ENCODE measurements at places on chromosomes 6 and 20. TPM values are rescaled to one million over a fixed set of nuclear protein-coding genes. Genes with fewer than 3 reads are reported as not detected.

DNA sequence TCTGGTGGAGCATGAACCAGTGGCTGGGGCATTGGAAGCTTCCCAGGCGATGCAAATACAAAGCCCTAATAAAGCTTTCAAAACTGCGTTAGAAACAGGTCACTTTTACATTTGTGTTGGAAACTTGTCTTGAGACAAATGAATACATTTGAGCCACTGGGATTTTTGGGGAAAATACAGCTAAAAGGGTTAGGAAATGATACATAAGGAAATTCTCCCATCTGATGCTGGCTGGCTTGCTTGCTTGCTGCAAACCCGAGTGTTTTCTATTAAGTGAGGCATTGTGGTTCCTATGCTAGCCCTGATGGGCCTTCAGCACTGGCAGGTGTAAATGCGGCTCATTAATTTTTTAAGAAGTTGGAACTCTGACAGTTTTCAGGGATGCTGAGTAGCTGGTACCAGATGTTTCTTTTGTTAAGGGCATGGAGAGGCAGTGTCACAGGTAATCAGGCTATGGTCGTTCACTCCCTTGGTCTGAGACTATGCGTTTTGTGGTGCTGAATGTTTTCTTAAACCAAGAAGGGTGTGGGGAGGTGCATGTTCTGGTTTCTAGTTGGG is 35.2 kb downstream of the RREB1 start:
- H3K4me3 ChIP-seq, result no peak overlapping the region
- peaks cover 2% of the 10 kb centered on the region for H3K36me3 ChIP-seq
- H3K27me3 ChIP-seq, result no peaks in the 10 kb centered on the region
- no peak overlapping the region for H3K27ac ChIP-seq
- peaks cover 71% of the 10 kb centered on the region for H3K4me1 ChIP-seq

DNA sequence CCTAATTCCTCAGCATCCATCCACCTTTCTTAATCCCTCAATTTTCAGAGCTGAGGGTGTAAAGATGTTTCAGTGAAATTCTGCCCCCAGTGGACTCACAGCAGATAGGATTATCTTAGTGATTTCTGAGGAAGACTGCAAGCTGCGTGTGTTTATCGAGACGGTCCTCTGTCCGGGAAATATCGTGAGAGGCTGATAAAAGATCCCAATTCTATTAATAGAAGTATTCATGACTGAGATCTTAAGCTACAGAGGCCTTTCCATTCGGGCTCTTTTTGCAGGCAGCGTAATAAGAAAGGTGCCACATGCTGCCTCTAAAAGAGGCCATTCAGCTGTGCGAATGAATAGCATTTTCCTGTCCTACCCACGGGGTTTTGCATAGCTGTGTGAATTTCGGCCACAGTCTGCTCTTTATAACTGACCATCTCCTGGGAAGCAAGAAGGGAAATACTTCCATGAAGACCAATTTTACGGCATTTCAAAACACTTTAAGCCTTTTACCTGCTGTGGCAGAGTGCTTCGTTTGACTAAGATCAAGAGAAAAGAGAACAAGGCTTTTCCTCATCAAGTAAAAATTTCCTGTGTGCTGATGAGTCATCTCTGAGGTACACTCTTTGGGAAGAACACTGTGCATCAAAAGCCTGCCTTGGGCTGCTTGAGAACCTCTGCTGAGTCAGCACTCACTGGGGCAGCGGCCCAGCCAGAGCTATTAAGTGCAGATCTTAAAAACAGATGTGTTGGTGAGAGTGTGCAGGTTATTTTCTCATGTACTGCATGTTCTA is 208.8 kb downstream of the ARHGAP18 start:
- no peak for DNase-seq
- H3K36me3 ChIP-seq, result no peaks in the 10 kb centered on the region

NNAT gene
- total RNA-seq, result 0.32 TPM

DNA sequence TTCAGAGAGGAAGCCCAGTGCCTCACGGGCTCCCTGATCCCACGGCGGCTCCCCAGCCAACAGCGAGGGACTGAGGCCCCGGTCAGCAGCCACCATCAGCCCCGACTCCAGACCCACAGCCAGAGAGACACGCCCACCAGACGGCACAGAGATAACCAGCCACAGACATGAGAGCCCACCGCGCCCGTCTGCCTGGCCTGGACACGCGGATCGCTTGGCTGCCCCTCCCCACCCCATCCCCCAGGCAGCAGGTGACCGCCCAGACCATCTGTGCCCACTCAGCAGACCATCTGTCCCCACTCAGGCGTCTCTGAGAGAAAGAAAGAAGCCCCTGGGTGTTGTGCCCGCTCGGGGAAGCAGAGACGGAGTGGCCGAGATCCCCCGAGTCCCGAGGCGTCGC is 55.5 kb upstream of the CHRNA4 start:
- H3K4me3 ChIP-seq, result no peak overlapping the region
- H3K27me3 ChIP-seq, result no peaks in the 10 kb centered on the region
- no peak overlapping the region for H3K27ac ChIP-seq
- DNase-seq, result no peak
- no peaks in the 10 kb centered on the region for H3K36me3 ChIP-seq

FAM162B gene
- total RNA-seq, result not detected

CLPSL2 gene
- total RNA-seq, result not detected

TMEM181 gene
- 15.2 TPM for total RNA-seq

- no peak overlapping the region for H3K27ac ChIP-seq
- no peak overlapping the region for H3K4me3 ChIP-seq
- H3K27me3 ChIP-seq, result no peaks in the 10 kb centered on the region
- H3K36me3 ChIP-seq, result no peaks in the 10 kb centered on the region
- no peak for DNase-seq
Observed at GRCh38 chr6:23505026-23505425, 621.0 kb upstream of the NRSN1 start.

GRCh38 chr20:32033316-32033715 is 18.7 kb upstream of the HCK start:
- H3K36me3 ChIP-seq, result no peaks in the 10 kb centered on the region
- H3K4me3 ChIP-seq, result no peak overlapping the region
- DNase-seq, result no peak
- H3K27ac ChIP-seq, result no peak overlapping the region
- peaks cover 2% of the 10 kb centered on the region for H3K4me1 ChIP-seq
- H3K27me3 ChIP-seq, result peaks cover 42% of the 10 kb centered on the region

DUSP15 gene
- total RNA-seq, result not detected

GRCh38 chr6:37956711-37957275 is 137.3 kb downstream of the ZFAND3 start:
- no peak for DNase-seq
- H3K27me3 ChIP-seq, result no peaks in the 10 kb centered on the region
- peaks cover 15% of the 10 kb centered on the region for H3K4me1 ChIP-seq
- no peak overlapping the region for H3K27ac ChIP-seq
- H3K36me3 ChIP-seq, result peaks cover 3% of the 10 kb centered on the region
- no peak overlapping the region for H3K4me3 ChIP-seq

DNA sequence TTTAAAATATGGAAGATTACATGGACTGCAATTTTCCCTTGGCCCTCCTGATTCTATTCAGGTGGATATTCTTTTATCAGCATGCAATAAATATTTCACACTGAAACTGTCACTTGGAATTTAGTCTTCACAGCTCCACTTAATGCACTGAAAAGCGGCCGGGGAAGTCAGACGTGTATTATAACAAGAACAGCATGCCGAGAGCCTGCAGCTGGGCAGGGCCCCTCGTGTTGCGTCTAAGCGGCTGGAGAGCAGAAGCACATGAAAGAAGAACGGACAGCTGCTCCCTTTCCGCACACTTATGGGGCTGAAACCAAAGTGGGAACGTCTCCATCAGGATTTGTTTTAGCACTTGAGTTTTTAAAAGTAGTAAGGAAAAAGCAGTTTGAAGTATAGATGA is 57.2 kb downstream of the LYRM4 start:
- no peak for DNase-seq
- no peak overlapping the region for H3K27ac ChIP-seq
- no peaks in the 10 kb centered on the region for H3K27me3 ChIP-seq
- H3K36me3 ChIP-seq, result no peaks in the 10 kb centered on the region
- no peak overlapping the region for H3K4me3 ChIP-seq

ELOVL4 gene
- total RNA-seq, result 0.74 TPM

DNA sequence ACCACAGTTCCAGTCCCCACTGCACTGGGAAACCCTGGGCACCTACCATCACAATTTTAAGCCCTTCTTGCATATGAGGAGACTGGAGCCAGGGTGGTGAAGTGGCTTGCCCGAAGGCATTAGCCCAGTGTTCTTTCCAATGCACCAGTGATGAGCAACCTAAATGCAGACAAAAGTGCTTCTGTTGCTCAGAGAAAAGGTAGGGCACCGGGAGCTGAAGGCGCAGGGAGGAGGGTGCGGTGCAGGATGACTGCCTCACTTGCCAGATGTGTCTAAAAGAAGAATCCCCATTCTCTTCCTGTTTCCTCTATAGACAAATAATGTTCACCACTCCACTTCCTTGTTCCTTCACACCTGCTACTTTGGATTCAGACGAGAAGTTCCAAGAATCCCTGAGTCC is 86.5 kb downstream of the QRSL1 start:
- H3K4me3 ChIP-seq, result no peak overlapping the region
- no peak overlapping the region for H3K27ac ChIP-seq
- H3K27me3 ChIP-seq, result peaks cover 11% of the 10 kb centered on the region
- H3K4me1 ChIP-seq, result no peaks in the 10 kb centered on the region
- H3K36me3 ChIP-seq, result no peaks in the 10 kb centered on the region
- DNase-seq, result no peak

- H3K27me3 ChIP-seq, result peaks cover 5% of the 10 kb centered on the region
- no peak overlapping the region for H3K4me3 ChIP-seq
- no peaks in the 10 kb centered on the region for H3K36me3 ChIP-seq
Observed at GRCh38 chr6:109202409-109203264, 107.3 kb downstream of the CEP57L1 start.

MYB gene
- total RNA-seq, result 7.5 TPM

- no peaks in the 10 kb centered on the region for H3K4me1 ChIP-seq
- H3K27me3 ChIP-seq, result no peaks in the 10 kb centered on the region
- no peak overlapping the region for H3K4me3 ChIP-seq
Observed at GRCh38 chr6:71602385-71603007, 283.9 kb upstream of the RIMS1 start.

DNA sequence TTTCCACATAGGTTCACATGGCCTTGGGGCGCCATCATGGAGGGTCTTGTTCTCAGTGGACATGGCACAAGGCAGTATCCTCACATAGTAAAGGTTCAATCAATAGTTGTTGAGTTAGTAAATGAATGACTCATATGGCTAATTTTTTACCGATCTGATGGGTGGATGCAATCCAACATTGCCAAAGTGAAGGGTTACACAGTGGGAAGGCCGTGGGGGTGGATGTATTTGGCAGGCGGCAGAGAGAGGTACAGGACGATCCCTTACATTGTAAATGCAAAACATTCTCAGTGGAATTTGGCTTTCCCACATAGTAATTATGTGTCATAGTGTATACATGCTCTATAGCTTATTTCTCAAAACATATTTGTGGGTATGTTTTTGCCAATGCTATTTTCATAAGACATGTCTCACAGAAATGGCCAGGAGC is 21.0 kb upstream of the PDE7B start:
- no peak overlapping the region for H3K27ac ChIP-seq
- H3K4me3 ChIP-seq, result no peak overlapping the region
- H3K27me3 ChIP-seq, result peaks cover 4% of the 10 kb centered on the region

DEFB115 gene
- not detected for total RNA-seq

PRL gene
- total RNA-seq, result not detected

GRCh38 chr20:44141873-44142272 is 45.1 kb downstream of the JPH2 start:
- no peak for DNase-seq
- peaks cover 16% of the 10 kb centered on the region for H3K27me3 ChIP-seq
- no peaks in the 10 kb centered on the region for H3K4me1 ChIP-seq
- no peak overlapping the region for H3K4me3 ChIP-seq
- no peak overlapping the region for H3K27ac ChIP-seq

DNA sequence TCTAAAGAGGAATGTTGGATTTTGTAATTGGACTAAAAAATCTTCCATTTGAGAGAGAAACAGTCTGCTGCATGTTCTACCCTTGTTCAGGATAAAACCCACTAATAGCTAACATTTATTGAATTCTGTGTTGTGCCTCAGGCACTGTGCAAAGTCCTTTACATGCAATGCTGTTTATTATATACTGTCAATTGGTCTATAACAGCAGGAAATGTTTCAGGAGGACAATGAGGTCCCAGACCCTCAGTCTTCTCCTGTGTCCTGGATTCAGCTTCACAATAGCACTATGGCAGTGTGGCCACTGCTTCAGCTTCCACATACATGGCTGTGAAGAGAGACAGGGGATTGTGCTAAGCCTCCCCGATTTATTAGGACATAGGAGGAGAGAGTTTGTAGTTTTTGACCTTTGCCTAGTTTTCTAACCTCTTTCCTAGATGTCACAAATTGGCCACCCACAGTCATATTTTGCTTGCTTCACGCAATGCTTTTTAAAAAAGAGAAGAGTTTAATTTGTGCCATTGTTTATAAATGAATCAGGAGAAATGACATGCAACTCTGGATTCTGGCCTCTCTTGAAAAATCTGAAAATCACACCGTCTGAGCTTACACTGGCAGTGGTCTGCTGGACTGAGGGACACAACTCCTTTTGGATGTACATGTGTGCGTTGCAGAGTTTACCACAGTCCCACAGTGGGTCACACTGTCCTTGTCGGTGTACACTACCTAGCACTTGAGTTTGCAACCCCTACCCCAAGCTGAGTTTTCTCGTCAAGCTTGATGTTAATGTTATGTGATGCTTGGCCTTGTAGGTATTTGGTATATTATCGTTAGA is 11.3 kb downstream of the PTPN1 start:
- no peak overlapping the region for H3K27ac ChIP-seq
- H3K27me3 ChIP-seq, result no peaks in the 10 kb centered on the region
- H3K4me3 ChIP-seq, result no peak overlapping the region
- peaks cover 71% of the 10 kb centered on the region for H3K4me1 ChIP-seq
- H3K36me3 ChIP-seq, result peaks cover 50% of the 10 kb centered on the region

BMP5 gene
- not detected for total RNA-seq

DNA sequence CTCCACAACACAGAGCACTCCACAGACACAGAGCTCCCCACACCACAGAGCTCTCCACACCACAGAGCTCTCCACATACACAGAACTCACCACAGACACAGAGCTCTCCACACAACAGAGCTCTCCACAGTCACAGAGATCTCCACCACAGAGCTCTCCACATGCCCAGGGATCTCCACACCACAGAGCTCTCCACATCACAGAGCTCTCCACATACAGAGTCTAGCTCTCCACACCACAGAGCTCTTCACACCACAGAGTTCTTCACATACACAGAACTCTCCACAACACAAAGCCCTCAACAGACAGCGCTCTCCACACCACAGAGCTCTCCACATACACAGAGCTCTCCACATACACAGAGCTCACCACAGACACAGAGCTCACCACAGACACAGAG is 55.3 kb downstream of the ERMARD start:
- H3K36me3 ChIP-seq, result no peaks in the 10 kb centered on the region
- no peak overlapping the region for H3K4me3 ChIP-seq
- H3K27me3 ChIP-seq, result peaks cover 53% of the 10 kb centered on the region
- H3K27ac ChIP-seq, result no peak overlapping the region

SYCP2L gene
- total RNA-seq, result not detected

OPN5 gene
- total RNA-seq, result not detected

TIAM2 gene
- total RNA-seq, result 2.9 TPM

SPATS1 gene
- total RNA-seq, result not detected

PBOV1 gene
- total RNA-seq, result not detected

PSMG4 gene
- total RNA-seq, result 35.3 TPM

All from activated CD8-positive, alpha-beta T cell treated with anti-CD3 and anti-CD28 coated beads, Interleukin-2, amount 10 ng/mL, durations not matched to agents 7 days and 5 days (primary cell).